Keratinocyte (primary cell): ENCODE measurements at places on chromosomes 6 and 20.

- DNase-seq, result no peak
Observed at GRCh38 chr6:31776485-31776988, 591 bp downstream of the VWA7 start.

- DNase-seq, result no peak
Observed at GRCh38 chr6:72677740-72678139, 55.9 kb downstream of the KCNQ5 start.

DNA sequence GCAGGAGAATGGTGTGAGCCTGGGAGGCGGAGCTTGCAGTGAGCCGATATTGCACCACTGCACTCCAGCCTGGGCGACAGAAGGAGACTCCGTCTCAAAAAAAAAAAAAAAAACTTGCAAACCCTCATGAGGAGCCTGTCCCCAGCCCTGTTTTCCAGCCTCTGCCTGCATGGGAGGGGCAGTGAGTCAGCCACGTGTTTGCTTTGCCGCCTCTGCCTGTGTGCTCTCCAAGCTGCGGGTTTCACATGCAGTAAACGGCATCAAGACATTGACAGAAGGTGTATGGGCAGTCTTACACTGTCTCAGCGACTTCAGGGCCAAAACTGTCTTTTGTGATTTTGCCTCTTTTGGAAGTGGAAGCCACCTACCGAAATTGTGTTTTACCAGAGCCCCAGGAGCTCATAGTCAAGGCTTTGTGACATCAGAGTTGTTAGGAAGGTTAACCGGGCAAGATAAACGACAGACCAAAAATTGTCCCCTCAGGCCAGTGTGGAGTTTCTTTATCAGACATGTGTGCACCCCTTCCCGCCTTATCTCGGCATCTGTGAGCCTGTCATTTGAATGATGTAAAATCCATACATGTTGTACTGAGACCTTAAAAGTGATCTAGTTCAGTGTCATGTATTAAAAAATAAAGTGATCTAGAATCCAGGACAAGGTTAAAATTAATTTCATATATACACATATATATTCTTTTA, 52.9 kb downstream of the RPP40 start:
- no peak for DNase-seq

- no peak for DNase-seq
Observed at GRCh38 chr6:12148317-12148801, 136.2 kb downstream of the HIVEP1 start.

DNA sequence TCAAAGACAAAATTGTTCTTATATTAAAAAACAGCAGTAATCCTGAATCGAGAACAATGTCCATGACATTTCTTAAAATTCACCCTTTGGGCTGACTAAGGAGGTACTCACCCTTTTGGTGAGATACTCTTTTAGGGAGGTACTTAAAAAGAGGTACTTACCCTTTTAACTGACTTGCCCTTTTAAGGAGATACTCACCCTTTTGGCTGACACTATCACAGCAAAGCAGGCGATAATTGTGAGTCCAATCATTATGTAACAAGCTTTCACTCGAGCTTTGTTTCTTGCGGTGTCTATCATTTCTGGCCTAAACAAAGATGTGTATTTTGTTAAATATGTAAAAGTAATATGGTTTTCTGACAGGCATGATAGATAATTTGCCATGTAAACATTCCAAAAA, 3.7 kb downstream of the FAM162B start:
- no peak for DNase-seq

DNA sequence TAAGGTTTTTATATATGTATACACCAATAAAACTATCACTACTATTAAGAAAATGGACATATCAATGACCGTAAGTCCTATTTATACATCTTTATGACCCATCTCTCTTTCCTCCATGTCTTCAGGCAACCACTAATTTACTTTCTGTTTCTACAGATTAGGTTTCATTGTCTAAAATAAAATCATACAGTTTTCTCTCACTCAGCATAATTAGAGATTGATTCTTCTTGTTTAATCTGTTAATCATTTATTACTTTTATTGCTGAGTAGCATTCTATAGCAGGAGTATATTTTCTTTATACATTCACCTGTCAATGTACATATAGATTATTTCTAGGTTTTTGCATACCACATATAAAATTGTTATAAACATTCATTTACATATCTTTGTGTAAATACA, 388.0 kb downstream of the RFPL4B start:
- no peak for DNase-seq

DNA sequence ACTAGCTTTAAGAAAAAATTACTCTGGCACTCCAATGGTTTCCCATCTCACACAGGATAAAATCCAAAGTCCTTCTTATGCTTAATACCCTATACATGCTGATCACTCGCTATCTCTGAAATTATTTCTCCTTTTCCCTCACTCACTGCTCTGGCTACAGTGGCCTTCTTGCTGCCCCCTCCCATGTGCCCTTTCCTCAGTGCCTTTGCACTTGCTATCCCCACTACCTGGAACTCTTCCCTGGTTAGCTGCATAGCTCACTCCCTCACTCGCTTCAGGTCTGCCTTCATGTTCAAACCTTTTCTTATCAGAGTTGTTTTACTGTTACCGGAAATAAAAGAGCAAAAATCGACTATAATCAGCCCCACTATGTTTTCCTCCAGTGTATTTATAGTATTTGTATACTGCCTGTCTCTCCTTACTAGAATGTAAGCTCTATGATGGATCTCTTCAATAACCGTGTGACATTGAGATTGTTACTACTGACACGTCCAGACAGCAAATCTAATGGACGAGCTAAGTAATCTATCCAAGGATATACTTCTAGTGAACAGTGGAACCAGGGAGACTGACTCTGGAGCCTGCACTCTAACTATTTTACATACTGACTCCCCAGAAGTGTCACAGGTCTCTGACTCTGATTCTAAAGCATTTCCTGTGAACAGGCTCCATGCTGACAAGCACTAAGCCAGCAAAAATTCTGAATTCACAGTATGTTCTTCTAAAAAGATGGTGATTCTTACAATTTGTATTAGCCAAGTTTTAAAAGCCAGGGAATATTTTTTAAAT, 25.1 kb downstream of the FKBP5 start:
- no peak for DNase-seq

DNA sequence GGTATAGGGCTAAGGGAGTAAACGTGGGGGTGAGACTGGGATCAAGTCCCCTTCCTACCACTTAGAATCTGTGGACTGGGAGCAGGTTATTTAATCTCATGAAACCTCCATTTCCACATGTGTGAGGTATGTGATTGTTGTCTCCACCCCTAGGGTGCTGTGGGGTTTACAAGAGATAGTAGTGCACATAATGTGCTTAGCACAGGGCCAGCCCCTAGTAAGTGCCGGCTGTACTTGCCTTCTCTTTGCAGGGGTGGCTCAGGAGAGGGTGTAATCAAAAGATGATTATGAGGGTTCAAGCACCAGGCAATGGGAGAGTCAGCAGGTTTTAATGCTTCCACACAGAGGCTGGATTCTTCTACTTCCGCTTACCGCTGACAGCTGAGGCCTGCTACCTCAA, 6.9 kb downstream of the NT5E start:
- no peak for DNase-seq

- DNase-seq, result no peak
Observed at GRCh38 chr6:84332139-84333034, 104.9 kb upstream of the CEP162 start.

DNA sequence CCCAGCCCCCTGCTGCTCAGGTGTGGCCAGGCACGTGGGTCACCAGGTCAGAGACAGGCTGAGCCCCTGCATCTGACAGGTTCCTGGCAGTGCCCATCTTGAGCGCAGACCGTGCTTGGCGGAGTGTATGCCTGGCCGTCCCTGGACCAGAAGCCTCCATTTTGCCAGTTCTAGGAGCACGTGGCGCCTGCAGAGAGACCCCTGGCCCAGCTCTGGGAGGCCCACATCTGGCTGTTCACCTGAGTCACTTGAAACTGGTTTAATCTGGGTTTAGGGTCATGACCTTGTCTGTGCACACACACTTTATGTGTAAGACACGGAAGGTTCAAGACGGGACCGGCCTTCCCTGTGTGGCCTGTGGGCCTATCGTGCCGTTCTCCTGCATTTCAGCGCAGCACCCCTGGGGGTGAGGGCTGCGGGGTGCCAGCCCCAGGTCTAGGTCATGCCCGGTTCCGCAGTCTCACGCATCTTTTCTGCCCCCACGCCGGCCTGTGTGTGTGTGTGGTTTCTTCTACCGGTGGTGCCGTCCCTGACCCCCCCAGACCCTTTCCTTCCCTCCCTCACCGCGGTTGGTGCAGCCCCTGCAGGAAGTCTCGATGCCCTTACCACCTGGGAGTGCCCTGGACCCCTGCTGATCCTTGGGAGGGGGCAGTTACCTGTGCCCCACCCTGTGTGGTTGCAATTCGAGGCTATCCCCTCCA, 14.0 kb downstream of the SS18L1 start:
- DNase-seq, result no peak

DNA sequence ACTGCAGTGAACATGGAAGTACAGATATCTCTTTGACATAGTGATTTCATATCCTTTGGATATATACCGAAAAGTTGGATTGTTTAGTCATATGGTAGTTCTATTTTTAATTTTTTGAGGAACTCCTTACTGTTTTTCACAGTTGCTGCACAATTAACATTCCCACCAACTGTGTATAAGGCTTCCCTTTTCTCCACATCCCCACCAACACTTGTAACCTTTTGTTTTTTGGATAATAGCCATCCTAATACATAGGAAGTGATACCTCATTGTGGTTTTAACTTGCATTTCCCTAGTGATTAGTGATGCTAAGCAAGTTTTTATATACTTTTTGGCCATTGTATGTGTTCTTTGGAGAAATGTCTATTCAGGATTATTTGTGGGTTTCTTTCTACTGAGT, 45.1 kb upstream of the TENT5A start:
- no peak for DNase-seq

GRCh38 chr6:139699911-139700310, 325.5 kb upstream of the CITED2 start:
- DNase-seq, result no peak

DNA sequence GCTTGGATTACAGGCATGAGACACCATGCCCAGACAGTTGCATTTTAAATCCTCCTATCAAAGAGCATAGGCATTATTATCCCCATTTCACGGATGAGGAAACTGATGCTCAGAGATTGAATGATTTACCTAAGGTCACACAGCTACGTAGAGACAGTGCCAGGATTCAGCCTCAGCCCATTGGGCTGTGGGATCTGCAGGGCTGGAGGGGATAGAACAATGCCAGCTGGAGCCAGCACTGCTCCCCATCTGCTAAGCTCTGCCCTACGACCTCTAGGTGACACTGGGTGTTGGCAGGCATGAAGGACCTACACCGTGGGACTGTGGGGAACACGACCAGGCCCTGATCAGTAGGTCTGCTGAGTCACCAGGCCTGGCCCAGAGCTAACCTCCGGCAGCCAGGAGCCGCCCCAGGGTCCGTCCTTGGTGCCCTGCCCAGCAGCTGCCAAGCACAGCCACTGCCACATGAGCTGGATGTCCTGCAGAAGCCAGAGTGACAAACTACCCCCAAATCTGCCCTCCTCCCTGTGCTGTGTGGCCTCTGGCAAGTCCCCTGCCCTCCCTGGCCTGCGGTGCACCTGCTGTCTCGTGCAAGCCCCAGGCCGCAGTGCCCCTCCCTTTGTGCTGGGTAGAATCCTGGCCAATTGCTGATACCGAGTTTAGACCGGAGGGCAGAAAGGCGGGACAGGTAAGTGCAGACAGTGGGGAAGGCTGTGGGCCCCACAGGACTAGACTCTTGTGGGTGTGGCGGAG, 47.6 kb upstream of the PTGIS start:
- no peak for DNase-seq

DNA sequence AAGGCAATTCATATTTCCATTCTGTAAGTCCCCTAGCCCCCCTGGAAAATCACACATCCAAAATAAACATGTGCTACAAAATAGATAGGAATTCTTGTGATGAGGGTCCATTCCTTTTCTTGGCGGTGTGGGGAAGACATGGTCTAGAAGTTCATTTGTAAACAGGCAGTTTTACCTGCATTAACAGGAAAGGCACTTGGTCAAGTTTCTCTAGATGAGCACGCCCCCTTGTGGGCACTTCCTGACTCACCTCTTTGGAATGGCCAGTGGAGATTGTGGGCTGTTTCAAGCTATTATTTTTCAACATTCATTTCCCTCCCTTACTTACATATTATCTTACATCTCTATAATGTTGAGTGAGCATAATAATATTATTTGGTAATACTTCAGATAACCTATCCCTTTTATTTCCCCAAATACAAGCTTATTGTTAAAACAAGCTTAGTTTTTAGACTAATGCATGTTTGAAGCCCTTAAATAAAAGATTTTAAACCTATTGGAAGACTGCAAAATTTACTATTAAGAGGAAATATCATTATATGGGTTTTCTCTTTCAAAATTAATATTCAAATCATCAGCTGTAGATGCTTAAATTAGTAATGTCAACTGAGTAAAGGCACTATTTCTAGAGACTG, 92.1 kb downstream of the TASP1 start:
- peak; percentile 33 for DNase-seq

DNA sequence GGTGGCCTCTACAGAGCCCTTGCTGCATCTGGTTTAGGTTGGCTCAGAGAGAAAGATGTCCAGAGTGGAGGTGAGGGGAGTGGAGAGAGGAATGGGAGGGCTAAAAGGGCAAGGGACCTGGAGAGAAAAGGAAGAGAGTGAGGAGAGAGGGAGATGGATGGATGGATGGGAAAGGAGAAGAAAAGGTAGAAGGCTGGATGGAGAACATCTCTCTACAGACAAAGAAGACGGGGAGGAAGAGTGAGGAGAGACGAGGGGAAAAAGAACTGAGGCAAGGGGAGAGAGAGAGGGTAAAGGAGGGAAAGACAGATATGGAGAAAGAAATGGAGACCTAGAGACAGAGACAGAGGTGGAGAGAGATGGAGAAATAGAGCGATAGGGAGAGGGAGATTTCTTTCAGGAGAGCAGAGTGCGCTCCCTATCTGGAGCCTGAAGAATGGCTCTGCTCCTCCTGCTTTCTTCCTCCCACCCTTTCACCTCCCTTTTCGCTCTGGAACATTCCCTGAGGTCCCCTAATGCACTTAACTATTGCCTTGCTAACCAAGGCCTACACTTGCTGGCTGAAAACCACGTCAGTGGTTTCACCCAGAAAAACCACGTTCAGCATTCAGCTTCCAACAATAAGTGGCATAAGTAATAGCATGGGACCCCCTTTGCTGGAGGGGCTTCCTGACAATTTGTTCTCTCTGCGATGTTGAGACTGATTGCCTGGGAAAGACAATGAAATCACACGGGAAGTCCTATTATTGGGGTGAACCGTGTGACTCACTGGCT, 286.3 kb downstream of the CDH26 start:
- DNase-seq, result no peak

DNA sequence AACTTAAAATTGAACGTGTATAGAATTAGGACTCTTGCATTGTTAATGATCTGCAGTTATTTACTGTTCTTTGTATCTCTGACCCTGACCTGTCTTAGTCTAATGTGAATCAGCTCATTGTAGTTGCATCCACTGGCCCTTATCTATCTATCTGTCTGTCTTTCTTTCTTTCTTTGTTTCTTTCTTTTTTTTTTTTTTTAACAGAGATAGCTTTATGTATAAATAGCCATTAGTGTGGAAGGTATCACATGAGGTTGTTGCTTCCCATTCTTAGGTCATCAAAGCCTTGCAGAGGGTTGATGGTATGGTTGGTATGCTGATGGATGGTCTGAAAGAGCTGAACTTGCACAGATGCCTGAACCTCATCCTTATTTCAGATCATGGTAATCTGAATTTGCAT, 59.9 kb downstream of the ENPP1 start:
- no peak for DNase-seq
